MG63 (cell line): ENCODE measurements at places on chromosomes 3 and 15. TPM values are rescaled to one million over a fixed set of nuclear protein-coding genes. Genes with fewer than 3 reads are reported as not detected.

DNA sequence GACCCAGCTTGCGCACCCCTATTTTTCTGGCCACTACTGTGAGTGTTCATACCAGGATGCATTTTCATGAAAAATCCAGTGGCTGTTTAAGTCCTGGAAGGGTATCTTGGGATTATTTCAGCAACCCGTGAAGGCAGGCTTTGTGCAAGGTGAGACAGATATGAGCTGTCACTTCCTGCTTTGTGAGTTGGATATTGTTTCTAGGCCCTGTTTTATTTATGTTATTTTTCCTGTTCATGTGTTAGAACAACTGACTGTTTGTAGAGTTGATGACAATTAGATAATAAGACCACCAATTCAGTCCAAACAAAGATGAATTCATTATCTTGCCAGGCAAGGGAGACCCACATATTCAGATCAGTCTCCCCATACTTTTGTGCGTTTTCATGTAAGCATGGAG, 42.5 kb downstream of the ZBTB38 start:
- DNase-seq: no peak

DNA sequence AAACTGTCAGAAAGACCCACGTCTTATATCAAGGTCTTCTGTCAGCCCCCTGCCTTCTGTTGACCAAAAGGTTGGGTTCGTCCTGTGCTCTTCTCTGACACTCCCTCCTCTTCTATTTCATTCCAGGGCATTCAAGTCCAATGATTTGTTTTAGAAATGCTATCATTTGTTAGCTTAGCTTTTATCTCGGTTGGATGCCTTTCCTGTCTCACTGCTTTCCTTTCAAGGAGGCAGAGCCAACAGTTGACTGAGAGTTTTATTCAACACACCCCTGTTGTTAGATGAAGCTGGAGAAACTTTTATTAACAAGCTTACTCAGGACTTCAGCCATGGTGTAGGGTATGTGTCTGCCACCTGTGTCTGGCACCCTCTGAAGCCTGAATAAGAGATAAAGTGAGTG, 112.0 kb upstream of the SLC7A14 start:
- DNase-seq: no peak

- DNase-seq: no peak
These were observed 161.1 kb upstream of the UBE2E1 start for GRCh38 chr3:23644676-23645075.

- no peak for DNase-seq
These were observed 857.8 kb downstream of the TUSC7 start for GRCh38 chr3:117567382-117567781.

GRCh38 chr15:80581976-80582375, 113.1 kb upstream of the ABHD17C start:
- peak; percentile 16 for DNase-seq

- DNase-seq: no peak
These were observed 732.3 kb downstream of the TUSC7 start for GRCh38 chr3:117441851-117442250.

- DNase-seq: no peak
These were observed 491.1 kb upstream of the NR2F2 start for GRCh38 chr15:95839367-95839782.

Gene GOLGA6B
- total RNA-seq: not detected in 2 replicates

Gene MUC4
- total RNA-seq: not detected in 2 replicates

Gene CHDH
- 0.76 and 2.0 TPM in 2 replicates for total RNA-seq

Gene TGM5
- 0.07 TPM in 1 of 2 replicates, not detected in the other for total RNA-seq
